CD8-positive, alpha-beta T cell (primary cell): ENCODE measurements at places on chromosomes 3 and 15.

GRCh38 chr3:67517781-67518180, 136.6 kb downstream of the SUCLG2 start:
- DNase-seq: no peak

DNA sequence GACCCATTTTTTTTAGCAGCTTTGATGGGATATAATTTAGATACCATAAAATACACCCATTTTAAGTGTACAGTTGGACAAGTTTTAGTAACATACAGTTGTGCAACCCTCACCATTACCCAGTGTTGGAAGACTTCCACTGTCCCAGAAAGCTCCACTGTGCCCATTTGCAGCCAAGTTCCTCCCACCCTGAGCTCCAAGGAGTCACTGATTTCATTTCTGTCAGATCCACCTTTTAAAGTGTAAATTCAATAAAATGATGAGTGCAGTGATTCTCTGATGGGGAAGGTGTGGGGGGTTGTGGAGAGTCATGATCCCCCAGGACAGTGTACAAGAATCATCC, 93.2 kb upstream of the IGF1R start:
- DNase-seq: no peak

DNA sequence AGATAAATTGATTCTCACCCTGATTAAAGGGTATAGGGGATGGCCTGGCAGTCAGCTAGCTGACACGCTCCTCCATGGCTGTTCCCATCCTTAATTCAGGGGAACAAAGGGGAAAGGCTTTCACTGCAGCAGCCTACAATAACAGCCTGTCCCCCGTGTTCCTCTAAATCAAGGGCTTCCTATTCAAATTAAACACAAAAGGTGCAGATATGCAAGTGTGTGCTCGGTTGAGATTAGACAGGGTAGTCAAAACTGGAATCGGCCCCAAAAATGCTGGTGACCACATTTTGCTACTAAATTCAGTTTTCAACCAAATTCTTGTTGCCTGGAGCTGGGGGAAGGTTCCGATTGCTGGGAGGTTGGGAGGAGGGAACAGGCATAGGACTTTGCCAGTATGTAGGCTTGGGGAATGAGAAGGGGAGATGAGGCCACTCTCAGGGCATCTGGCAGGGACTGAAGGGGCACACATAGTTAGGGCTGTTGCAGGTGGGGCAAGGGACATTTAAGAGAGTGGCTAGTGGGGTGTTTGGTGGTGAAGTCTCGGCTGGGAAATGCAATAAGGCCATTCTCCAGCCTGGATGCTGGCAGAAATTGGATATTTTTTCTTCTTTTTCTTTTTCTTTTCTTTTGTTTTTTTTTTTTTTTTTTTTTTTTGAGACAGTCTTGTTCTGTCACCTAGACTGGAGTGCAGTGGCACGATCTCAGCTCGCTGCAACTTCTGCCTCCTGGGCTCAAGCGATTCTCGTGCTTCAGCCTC, 32.9 kb upstream of the CTSH start:
- no peak for DNase-seq

DNA sequence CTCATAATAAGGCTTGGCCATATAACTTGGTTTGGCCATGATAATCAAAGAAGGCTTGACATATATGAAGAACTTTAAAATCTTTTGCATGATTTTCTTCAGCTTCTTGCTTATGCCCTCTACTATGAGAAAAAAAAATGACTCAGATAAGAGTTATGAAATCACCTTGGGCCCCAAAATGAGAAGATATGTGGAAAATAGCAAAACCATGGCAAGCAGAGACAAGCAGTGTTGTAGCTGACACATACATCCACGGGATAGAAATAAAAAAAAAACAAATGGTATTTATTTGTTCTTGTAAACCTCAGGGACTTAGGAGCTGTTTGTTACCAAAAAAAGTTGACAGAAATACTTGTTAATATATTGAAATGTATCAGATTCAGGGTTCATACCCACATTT, 614.8 kb upstream of the BCHE start:
- DNase-seq: no peak

DNA sequence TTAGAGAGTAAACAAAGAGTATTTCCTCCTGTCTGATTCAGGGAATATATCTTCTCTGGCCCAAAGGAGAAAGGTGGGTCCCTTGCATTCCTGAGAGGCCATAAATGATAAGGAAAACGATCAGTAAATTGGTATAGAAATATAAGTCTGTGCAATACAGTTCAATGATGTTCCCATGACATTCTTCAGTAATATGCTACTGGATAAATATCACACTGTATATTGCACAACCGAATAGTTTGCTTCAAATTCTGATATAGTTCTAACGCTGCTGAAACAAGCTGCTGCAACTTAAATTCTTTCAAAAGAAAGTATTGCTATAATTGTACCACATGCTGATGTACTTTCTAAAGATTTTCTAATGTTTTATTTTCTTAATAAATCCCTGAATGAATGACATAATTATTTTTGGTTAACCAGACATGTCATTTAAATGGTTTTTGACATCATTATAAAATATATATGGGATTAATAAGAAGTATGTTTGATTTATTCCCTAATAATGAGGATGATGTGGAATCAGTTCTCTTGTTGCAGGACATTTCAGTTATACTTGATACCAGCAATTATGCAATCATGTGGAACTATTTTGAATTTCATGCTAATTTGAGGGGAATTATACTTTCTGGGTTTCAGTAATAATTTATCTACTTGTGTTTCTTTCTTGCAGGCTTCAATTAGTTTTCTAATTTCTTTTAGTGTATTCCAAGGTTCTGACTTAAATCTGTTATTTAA, 44.9 kb downstream of the FGF7 start:
- no peak for DNase-seq

DNA sequence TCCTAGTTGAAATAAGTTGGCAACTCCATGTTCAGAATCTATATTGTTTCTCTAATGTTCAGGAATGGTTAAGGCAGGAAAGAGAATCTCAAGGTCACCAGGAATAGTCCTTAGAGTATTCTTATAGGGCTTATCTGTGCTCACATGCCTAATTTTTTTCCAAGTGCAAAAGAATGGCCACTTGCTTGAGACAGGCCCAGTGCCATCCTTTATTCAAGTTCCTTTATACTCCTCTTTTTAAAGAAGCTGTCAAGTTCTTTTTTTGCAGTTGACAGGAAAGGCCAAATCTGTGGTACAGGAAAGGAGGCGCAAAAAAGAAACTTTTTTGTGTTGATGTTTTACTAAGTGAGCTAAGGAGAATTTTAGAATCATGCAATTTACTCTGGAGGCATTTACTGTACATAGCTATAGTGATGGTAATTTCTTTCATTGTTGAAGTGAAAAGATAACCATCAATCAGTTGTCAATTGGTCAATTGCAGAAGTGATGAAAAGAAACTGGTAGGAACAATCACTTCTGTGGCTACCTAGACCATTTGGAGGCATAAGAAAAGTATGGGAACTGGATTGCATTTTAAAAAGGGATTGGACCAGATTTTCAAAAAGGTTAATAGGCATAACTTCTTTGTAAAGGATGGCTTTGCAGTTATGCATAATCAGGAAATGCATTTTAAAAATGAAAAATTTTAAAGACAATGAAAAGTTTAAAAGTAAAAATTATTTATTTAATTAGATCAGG, 102.5 kb upstream of the SOX2 start:
- DNase-seq: no peak

GRCh38 chr3:19106307-19106706, 42.0 kb upstream of the KCNH8 start:
- DNase-seq: no peak

DNA sequence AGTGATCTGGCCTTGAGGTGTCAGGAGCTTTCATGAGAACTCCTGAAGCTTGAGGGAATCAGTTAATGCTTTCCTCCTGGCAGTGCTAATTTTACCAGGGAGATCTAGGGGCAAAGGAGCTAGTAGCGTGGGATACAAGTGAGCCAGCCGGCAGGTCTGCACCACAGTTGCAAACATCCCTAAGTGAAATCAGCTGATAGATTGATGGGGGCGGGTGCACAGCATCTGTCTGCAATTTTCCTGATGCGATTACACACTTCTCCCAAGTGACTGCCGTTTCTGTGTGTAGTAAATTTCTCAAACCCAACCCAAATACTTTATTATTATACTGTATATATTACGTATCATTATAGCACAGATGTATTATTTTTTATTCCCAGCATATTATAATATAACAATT, 304.5 kb downstream of the AGBL1 start:
- no peak for DNase-seq

- no peak for DNase-seq
Observed at GRCh38 chr3:123129532-123129931, 62.7 kb downstream of the PDIA5 start.

GRCh38 chr15:67504796-67505195, 16.1 kb upstream of the C15orf61 start:
- no peak for DNase-seq

DNA sequence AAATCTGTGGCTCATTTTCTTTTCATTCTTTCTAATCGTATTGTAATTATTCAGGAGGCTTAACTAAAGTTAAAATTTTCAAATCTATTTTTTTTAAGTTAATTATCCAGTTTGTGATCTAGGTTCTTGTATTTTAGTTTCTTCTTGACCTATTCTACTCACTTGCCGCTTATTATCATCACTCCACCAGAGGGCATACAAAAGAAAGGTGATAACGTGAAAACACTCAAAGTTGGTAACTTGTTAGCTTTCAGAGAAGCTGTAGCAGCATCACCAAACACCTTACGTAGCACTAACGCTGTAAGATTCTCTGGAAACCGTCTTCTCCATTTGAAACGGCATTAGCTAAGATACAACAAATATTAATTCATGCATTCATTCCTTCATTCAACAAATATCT, 4.8 kb downstream of the GNB4 start:
- DNase-seq: no peak

GRCh38 chr3:52213005-52213404, 12.4 kb downstream of the TLR9 start:
- no peak for DNase-seq

GRCh38 chr15:101441696-101442095, 47.8 kb downstream of the PCSK6 start:
- no peak for DNase-seq

- no peak for DNase-seq
Observed at GRCh38 chr3:77052733-77053670, 13.1 kb downstream of the ROBO2 start.

DNA sequence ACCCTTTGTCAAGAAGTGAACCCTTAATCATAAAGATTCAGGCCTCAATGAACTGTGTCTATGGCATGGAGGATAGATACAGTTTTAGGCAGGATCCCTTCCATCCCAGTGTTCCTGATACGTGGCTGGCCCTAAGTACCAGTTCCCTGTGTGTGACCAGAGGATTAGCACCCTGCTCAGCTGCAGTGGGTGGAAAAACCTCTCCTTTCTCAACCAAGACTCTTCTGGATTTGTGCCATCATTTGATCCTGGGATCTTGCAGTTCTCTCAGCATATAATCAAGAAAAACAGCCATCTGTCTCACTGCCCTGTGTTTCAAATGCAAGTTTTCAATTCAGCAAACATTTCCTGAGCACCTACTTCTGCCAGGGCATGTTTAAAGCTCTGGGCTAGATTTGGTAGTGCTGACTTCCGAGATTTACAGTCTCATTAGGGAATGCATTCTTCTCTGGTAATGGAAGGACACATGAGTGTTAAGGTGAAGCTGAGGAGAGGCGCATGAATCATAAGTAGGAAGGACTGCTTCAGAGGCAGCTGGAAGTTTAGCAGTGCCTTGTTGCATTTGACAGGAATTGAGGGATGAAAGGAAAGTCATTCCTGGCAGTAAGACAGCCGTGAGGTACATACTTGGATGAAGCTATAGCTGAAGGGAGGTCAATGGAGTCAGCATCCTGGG, 388.3 kb downstream of the MFSD1 start:
- no peak for DNase-seq

- DNase-seq: no peak
Observed at GRCh38 chr3:134388788-134389485, 14.7 kb upstream of the AMOTL2 start.

- DNase-seq: no peak
Observed at GRCh38 chr3:64094713-64095079, 71.4 kb upstream of the PSMD6 start.

DNA sequence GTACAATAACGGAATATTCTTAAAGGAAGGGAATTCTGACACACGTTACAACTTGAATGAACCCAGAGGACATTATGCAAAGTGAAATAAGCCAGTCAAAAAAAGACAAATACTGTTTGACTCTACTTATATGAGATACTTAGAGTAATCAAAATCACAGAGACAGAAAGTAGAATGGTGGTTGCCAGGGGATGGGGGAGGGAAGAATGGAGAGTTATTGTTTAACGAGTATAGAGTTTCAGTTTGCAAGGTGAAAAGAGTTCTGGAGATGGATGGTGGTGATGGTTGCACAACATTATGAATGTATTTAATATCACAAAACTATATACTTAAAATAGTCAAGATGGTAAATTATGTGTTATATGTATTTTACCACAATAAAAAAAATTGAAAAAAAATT, 112.9 kb upstream of the ARHGEF3 start:
- no peak for DNase-seq

DNA sequence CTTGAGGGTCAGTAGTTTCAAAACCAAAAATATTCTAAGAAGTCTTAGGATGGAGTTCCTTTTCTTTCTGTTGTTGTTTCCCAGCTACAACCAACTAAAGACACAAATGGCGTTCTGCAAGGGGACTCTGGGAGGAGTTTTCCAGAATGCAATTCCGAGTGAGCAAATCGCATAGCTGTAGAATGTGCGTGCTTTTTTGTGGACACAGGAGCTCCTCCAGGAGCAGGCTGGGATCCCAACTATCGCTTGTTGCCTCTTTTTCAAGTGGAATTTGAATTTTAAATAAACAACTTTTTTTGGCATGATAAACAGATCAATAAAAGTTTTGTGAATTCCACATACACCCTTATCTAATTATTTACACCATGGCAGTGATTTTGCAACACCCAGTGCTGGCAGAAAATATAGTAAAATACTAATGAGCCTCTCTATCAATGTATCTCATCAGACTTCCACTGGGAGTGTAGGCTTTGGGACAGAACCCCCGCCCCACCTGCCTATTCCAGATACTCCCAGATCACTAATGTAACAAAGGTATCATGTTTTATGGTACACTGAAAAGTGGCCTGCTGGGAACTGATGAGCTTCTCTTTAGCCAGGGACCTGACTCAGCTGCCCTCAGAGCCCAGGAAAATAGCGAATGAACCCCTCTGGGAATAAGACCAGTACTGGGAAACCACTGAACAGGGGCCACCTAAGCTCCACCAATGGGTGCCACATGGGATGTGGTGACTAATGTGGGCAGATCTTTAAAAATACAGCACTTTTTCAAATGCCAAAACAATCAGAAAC, 66.4 kb downstream of the LMCD1 start:
- DNase-seq: no peak

DNA sequence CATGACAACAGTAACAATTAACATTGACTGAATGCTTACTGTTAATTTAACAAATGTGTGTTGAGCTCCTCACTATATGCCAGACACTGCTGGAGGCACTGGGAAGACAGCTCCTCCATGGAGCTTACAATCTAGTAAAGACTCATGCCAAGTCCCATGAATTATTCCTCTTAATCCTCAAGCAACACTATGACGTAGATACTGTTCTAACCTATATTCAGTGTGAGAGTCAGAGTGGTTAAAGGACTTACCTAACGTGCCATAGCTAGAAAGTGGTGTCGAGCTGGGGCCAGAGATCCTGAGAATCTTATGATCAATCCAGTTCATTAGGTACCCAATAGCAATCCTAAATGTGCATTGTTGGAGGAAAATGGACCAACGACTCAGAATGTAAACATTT, 43.6 kb downstream of the MYO1E start:
- DNase-seq: no peak
